ENCODE measurements at places on chromosomes 7 and 10.

- DNase-seq, result no peak
Measured at GRCh38 chr10:34644224-34644623, 170.9 kb downstream of the PARD3 start.

GRCh38 chr10:52213321-52213752 lies 100.7 kb upstream of the DKK1 start:
- no peak for DNase-seq

- DNase-seq, result no peak
Measured at GRCh38 chr7:97422046-97422445, 304.5 kb downstream of the SDHAF3 start.

DNA sequence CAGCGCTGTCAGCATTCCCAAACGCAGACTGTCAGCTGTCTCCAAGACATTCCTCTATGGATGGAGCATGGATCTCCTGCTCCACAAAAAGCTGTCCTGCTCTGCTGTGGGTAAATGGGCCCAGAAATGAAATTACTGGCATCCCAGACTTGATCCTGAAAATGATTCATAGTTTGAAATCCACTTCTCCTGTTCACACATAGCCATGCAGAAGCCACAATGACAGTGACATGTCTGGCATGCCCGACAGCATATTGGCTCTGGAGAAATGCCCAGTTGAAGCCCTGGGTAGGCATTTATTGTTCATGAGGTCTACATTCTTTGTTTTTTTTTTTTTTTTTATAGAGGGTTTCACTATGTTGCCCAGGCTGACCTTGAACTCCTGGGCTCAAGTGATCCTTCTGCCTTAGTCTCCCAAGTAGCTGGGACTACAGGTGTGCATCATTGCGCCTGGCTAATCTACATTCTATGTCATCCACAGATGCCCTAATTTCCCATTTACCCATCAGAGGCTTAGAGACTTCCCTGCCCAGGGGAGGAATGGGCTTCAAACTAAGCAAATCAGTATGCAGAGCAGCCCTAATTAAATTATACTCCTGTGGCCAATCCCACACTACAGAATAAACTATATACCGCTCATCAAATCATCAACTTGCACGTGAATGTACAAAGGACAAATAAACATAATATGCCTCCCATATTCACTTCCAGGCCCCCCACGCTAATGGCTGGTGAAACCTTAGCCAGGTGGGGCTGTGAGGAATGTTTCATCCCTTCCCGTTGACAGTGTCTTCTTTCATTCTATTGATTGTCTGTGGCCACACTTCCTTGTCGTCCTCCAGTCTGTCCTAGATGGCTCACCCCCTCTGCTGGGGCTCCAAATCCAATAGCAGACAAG lies 61.8 kb upstream of the EEPD1 start:
- DNase-seq, result no peak

GRCh38 chr7:151876899-151877777 lies at the start of gene PRKAG2:
Gene PRKAG2, minus strand, starts transcription at chr7:151877115. Its CDS starts 495 bp downstream, at chr7:151876620.
- DNase-seq, result no peak

DNA sequence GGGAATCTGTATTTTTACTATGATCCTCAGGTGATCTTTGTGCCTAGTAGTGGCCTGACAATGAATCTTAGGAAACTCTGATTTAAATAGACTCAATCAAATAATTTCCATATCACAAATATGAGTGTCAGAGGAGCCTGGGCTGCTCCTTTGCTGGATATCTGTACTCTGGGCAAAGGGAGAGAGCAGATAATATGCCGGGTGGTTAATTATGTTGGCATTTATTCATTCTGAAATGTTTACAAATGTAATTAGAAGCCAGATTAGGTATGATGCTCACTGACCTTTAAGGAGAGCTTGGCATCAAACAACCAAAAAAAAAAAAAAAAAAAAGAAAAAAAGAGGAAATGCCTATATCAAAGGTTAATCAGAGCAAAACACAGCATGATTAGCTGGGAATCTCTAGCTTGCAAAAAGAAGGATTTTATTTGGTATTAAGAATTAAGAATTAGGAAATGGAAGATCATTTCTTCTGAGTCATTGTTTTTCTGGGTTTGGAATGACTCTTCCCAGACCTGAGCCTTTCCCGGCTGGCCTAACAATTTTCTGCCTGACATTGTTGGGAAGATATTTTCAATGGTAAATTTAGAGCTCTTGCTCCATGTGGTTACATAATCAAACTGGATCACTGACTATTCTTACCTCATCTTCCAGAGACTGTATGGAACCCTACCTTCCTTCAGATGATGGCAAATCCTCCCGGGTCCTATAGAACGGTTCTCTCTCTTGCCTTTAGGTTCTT lies 365.3 kb downstream of the REEP3 start:
- no peak for DNase-seq

DNA sequence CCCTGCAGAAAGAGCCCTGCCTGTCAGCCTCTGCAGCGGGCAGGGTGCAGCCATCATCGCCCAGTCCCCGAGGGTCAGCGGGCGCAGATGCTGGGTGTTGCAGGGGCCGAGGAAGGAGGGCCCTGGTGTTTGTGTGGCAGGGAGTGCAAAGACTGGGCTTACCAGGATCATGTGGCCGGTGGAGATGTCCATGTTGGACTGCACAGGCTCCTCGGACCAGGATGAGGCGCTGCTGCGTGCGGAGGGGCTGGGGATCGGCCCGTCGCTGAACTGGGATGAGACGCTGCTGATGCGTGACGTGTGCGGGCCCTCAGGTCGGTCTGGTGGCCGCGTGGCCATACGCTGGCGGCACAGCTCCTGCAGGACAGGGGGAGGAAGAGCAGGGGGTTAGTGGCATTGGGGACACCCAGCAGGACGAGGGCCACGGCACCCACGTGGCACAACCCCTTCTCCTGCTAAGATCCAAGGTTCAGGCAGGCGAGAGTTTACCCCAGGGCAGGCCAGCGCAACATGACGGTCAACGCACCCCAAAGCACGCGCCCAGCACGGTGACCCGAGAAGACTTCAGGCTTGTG lies 319.5 kb downstream of the DNAJB6 start:
- no peak for DNase-seq

- DNase-seq, result no peak
Measured at GRCh38 chr10:132904181-132904813, 38.1 kb downstream of the CFAP46 start.

DNA sequence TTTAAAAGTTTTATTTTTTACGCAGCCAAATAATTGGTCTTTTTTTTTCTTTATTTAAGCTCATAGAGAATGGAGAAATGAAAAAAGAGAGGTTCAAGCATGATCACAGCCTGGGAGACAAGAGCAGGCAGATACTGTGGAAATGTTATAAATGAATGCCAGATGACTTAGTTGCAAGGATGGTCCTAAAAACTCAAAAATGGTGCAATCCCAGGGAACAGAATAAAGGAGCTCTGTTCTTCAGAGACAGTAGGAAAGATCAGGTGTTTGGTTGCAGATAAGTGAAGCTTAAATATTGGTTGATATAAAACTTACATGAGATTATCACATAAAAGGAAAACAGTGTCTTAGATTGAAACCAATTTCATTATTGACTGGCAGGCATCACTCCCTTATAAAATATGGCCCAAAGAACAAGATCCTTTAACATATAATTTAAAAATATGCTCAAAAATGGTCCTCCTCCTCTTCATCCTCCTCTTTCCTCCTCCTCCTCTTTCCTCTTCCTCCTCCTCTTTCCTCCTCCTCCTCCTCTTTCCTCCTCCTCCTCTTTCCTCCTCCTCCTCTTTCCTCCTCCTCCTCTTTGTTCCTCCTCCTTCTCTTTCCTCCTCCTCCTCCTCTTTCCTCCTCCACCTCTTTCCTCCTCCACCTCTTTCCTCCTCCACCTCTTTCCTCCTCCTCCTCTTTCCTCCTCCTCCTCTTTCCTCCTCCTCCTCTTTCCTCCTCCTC lies 18.6 kb downstream of the GNAT3 start:
- no peak for DNase-seq

- DNase-seq, result no peak
Measured at GRCh38 chr7:32143301-32143700, 73.1 kb upstream of the PDE1C start.

GRCh38 chr7:80277434-80278427 lies 143.1 kb downstream of the GNAI1 start:
- no peak for DNase-seq

DNA sequence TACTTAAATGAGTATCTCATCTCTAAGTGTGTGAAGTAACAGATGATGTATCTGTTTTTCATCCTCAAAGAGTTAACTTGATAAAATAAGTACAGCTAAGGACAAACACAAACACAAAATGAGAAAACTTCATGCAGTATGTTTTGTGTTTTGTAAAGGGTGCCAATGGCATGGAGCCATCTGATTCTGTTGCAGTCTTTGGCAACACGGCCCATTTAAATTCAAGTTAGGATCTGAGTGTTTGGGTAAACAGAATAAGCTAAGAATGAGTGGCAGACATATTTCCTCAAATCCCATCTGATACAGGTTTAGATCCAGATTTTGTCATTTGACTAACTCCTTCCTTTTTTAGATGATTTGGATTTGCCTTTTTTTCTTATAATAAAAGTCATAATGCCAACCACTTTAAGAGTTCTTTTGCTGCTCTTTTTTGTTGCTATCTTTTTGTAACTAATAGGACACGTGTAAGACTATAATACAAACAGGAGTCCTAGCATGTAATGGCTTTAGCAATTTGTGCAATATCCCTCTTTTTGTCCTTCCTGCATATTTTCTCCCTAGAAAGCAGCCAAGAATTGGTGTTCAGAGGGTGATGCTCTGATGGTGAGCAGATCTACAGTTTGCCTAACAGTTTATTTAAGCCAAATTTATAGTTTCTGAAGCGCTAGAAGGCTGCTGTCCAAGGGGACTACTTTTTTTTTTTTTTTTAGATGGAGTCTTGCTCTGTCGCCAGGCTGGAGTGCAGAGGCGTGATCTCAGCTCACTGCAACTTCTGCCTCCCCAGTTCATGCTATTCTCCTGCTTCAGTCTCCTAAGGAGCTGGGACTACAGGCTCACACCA lies 18.9 kb upstream of the ACTA2 start:
- no peak for DNase-seq

- no peak for DNase-seq
Measured at GRCh38 chr7:134557391-134557790, 8.5 kb downstream of the AKR1B15 start.

DNA sequence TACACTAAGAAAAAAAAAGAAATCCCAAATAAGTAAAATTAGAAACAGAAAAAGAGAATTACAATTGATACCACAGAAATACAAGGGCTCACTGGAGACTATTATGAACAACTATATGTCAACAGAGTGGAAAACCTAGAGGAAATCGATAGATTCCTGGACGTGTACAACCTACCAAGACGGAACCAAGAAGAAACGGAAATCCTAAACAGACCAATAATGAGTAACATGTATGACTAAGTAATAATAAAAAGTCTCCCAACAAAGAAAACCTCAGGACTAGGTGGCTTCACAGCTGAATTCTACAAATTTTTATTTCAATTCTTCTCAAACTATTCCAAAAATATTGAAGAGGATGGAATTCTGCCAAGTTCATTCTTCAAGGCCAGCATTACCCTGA lies 13.9 kb downstream of the DIP2C start:
- no peak for DNase-seq

GRCh38 chr7:41391818-41392217 lies 311.1 kb downstream of the INHBA start:
- no peak for DNase-seq

GRCh38 chr10:98587156-98587837 lies 140.6 kb upstream of the HPS1 start:
- DNase-seq, result no peak

- DNase-seq, result no peak
Measured at GRCh38 chr10:22391600-22391999, 46.3 kb downstream of the SPAG6 start.

GRCh38 chr7:47313564-47313963 lies 268.3 kb downstream of the TNS3 start:
- no peak for DNase-seq

GRCh38 chr10:72098836-72099599 lies 10.7 kb upstream of the SPOCK2 start:
- no peak for DNase-seq

GRCh38 chr10:29540016-29540415 lies 94.8 kb downstream of the SVIL start:
- no peak for DNase-seq

DNA sequence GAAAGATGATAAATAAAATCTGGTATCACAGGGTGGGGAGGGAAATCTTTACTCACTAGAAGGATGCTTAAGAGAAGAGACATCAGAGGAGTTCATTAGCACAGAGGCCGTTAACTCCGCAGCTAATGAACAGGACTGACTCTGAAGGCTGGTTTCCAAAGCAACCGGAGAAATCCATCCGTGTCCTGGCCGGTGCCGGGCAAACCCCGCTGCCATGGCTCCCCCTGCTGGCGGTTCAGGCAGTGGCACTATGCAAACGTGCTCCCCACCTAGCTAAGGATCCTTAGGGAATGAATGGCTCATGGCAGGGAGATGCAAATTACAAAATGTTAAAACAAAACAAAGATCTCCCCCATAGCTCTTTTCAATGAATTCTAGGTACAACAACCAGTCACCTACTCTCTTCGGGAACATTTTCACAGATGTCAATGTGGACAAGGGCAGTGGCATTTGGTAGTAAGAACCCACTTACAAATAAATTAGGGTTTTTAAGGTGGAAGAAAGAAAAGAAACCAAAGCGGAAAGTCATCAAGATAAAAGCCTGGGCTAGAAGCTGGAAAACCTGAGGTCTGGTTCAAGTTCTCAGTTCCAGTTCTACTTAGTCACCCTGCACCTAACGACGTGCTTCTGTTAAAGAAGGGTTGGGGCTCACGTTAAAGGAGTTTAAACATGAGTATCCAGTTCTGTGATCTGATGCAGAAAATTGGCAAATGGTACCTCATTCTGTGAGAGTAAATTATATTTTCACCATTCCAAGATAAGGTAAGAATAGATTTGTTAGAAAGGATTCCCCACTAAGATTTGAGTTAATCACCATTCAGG lies 138.2 kb downstream of the SVIL start:
- no peak for DNase-seq

GRCh38 chr10:104648421-104648820 lies 7.3 kb downstream of the SORCS3 start:
- no peak for DNase-seq

DNA sequence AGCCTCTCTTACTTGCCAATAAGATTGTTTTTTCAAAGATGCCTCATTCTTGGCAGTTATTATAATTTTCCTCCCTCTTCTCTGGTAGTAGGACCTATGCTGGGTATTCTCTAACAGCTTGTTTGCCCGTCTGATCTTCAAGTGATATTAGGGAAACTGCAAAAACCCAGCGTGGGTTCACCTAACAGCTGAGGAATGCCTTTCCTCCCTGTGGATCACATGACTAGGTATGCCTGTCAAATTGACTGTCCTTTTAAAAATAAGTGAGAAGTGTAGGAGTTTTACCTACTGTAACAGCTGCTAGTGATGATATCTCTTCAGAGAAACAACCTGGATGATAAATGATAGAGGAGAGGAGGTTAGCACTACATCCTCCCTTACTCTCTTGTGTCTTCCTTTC lies 22.0 kb downstream of the HECTD2 start:
- DNase-seq, result no peak

- DNase-seq, result no peak
Measured at GRCh38 chr7:24874791-24875190, 105.2 kb downstream of the OSBPL3 start.

Data from NCI-H1436 treated with DMSO at 0.1 percent for 48 hours (cell line).